ENCODE measurements at places on chromosomes 4 and X.
A peak's percentile ranks its signal among the peaks of the same experiment; 100 is the strongest.

DNA sequence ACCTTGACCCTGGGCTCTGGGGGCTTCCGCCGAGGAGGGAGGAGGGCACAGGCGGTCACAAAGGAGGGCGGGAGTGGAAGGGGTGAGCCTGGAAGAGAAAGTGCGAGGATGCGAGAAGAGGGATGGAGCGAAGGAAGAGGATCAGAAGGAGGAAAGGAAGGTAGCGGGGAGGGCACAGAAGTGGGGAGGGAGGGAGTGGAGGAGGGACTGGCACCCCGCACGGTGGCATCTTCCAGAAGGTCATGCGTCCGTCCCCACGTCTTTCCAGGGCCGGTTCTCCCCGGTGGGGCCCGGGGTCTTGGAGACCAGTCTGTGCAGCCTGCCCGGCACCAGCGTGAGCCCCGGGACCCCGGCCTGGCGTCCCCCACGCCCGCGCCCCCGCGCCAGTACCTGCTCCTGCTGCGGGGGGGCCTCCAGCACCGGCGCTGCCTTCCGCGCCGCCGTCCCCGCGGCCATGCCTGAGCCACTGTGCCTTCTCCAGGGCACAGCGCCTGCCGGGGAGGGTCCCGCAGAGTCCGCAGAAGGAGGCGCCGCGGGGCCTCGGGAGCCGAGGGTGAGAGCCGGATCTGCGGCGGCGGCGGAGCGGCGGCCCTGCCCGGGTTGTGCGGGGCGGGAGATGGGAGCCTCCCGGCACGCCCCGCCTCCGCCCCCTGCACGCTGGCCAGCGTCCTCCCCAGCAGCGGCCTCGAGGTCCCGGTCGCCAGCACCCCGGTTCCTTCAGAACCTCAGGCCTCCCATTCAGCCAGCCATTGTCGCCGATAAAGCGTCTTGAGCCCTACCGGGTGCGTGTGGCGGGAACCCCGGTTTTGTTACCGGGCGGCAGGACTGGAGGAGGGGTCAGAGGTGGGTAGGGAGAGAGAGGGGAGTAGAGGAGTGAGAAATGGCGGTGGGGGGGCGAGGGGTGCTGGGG lies at the start of gene RNF175:
TSS of gene RNF175 (minus strand) at position 618 of the 910 bp plus-strand sequence. CDS start at position 456, 162 bp downstream.
- no peak for DNase-seq

GRCh38 chr4:113749178-113749577 lies 12.4 kb downstream of the CAMK2D start:
- no peak for DNase-seq

DNA sequence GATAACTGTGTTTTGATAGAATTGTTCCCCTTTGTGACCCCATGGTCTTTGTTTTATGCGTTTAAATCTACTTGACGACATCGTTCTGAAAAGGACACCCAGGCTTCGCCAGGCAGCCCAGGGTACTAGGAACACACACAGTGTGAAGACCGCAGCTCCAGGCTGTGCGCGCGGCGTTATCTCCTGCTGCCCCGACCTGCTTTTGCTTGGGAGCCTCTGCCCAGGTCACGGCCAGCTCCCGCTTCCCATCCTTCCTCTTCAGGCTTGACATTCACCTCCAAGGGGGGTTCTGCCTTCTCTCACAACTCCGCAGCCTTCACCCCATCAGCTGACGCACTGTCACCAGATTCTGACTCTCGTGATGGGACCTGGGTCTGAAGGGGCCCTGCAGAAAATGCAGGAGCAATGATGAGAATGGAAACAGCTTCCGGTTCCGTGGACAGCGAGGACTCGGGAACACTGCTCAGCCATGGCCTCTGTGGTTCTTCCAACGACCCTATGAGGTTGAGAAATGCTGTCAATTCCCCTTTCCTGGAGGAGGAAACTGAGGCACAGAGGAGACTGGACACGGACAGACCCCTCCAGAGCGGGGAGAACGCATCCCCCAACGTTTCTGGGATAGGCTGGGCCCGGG lies 536 bp upstream of the HTRA3 start:
- DNase-seq = no peak

- DNase-seq = peak; percentile 90
Measured at GRCh38 chr4:142567199-142567598, 278.9 kb downstream of the INPP4B start.

DNA sequence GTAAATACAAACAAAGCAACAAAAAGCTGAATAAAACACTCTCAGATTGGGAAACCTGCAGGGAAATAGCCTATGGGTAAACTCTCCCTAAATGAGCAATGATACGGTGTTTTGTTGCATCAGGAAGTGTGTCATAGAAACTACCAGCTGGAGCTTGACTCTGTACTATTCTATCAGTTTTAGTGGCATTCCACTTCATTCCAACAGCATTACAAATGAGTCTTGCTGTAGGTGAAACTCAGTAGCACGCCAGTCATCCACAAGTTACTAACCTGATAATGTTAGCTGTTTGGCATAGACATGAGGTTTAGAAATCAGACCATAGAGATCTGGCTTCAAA lies 24.9 kb downstream of the FGFBP1 start:
- DNase-seq = peak; percentile 1
